ENCODE measurements at places on chromosomes 13 and 19. TPM values are rescaled to one million over a fixed set of nuclear protein-coding genes. Genes with fewer than 3 reads are reported as not detected.

Gene CYP2A6
- not detected for total RNA-seq

Gene FGF21
- not detected for total RNA-seq

Gene PNMA8A
- total RNA-seq: 14.6 TPM

Gene TGFBR3L
- total RNA-seq: not detected

Gene PLPP2
- total RNA-seq: 0.56 TPM

Gene PRKACA
- total RNA-seq: 107 TPM

Gene NCCRP1
- 0.27 TPM for total RNA-seq

Gene SIGLEC12
- total RNA-seq: not detected

Gene AXL
- 138 TPM for total RNA-seq

Gene FGF22
- 0.27 TPM for total RNA-seq

Gene OR7D2
- total RNA-seq: not detected

Gene KLK6
- total RNA-seq: not detected
